Fibroblast of skin of scalp (primary cell): ENCODE measurements at places on chromosomes 1 and 21.

GRCh38 chr1:11245904-11246719 lies 16.2 kb downstream of the MTOR start:
- DNase-seq: no peak

GRCh38 chr1:2194319-2194897 lies at the start of gene FAAP20:
TSS of gene FAAP20 (minus strand) at chr1:2194772. CDS start at chr1:2194749, 23 bp downstream.
- DNase-seq: peak; percentile 75

GRCh38 chr1:87052961-87053360 lies 138.5 kb downstream of the HS2ST1 start:
- no peak for DNase-seq

DNA sequence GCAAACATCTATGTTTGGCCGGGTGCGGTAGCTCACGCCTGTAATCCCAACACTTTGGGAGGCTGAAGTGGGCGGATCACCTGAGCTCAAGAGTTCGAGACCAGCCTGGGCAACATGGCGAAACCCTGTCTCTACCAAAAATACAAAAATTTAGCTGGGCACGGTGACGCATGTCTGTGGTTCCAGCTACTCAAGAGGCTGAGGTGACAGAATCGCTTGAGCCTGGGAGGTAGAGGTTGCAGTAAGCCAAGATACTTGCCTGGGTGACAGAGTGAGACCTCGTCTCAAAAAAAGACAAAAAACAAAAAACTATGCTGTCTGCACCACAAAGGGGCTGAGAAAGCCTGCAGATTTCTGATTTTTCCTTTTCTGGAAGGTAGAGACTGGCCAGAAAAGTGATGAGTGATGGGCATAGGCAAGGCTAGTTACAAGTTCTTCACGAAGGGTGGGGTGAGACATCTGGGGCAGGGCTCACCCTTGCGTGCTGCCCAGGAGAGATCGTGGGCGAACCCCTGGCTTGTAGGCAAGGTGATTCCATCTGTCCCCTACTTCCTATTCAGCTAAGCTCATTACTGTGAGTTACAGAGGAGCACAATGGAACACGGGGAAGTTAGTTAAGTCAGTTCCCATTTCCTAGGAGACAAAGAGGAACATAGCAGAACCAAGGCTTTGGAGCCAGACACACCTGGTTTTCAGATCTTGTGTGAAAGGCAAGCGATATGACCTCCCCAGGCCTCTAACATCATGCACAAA lies 3.2 kb downstream of the SLC2A1 start:
- no peak for DNase-seq

- DNase-seq: peak; percentile 60
These were observed 1.9 kb downstream of the PEAR1 start for GRCh38 chr1:156895455-156895812.

DNA sequence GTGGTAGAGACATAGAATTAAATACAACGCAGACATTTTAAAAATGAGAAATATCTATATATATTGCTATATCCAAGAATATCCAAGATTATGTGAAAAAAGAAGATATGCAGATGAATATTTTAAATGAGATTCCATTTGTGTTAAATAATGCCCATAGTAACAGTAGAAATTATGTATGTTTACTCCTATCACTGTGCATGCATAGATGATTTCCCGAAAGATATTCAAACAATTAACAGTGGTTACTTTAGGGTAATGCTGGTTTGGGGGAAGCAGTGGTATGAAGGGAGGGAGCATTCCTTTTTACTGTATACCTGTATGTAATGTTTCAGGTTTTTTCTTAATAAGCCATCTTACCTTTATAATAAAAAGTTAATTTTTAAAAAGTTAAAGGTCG lies 25.1 kb downstream of the DNTTIP2 start:
- no peak for DNase-seq

- no peak for DNase-seq
These were observed 31.6 kb downstream of the LRP8 start for GRCh38 chr1:53296117-53296749.

GRCh38 chr1:31587720-31588423 lies 11.6 kb downstream of the TINAGL1 start:
- peak; percentile 47 for DNase-seq

- DNase-seq: no peak
These were observed 1.4 kb downstream of the LDLRAD1 start for GRCh38 chr1:54016343-54017282.

- DNase-seq: peak; percentile 42
These were observed 173.0 kb upstream of the UBE2U start for GRCh38 chr1:64030411-64030810.

DNA sequence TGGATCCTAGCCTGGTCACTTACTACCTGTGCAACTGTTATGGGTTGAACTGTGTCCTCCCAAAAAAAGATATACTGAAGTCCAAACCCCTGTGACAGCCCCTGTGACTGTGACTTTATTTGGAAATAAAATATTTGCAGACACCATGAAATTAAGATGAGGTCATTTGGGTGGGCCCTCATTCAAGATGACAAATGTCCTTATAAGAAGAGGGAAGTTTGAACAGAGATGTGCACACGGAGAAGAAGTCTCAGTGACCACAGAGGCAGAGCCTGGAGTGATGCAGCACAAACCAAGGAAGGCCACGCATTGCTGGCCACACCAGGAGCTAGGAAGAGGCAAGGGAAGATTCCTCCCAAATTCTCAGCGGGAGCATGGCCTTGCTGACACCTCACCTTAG lies 249.7 kb upstream of the RUNX1 start:
- DNase-seq: peak; percentile 44

DNA sequence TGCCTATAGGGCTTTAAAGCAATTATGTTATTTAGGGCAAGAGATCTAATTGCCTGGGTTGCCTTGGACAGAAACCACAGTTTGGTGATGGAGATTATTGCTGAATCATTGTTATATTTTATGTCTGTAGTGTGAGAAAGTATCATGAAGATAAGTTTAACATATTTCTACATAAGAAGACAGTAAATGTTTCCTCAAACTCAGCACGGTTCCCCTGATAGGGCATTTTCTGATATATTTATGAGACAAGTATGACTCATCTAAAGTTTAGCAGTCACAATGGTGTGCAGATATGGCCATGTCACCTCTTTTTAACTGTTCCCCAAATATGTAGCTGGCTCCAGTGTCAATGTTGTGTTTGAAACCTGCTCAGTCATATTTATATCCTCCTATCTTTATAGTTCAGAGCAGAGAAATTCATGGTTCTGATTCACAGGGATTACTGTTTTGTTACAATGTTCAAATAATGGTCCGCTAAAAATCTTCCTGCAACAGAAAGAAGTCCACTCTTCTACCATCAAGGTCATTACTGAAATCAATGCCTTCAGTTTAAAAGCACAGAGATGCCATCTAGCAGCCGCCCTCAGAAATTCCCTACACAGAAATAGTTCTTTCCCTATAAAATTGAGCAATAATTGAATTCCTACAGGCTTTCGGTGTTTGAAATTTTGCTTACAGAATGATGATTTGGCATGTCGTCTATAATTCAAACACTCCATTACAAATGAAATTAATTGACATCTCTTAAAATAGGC lies 3.7 kb downstream of the OLFM3 start:
- no peak for DNase-seq

DNA sequence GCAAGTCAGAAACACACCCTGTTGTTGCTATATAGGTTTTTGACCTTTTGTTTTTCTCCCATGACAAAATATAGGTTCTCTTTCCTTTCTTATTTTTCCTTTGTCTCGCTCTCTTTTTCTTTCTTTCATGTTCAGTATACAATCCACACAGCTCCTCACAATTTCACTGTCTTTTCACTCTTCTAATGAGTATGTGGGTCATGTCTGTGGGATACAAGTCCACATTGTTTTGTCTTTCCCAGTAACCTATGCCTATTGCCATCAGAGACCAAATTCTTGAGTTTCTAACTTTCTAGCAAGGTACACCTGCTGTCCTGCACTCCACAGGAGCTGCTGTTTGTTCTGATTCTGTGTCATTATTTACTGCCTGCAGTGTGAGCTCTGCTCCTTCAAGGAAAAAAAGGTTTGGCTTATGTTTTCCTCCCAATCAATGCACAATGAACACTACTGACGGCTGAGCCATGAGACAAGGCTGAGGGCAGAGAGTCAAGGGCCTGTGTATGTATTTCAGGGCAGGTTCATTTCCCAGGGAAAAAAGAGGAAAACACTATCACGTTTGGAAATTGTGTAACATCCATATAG lies 453.8 kb downstream of the NEGR1 start:
- DNase-seq: no peak

DNA sequence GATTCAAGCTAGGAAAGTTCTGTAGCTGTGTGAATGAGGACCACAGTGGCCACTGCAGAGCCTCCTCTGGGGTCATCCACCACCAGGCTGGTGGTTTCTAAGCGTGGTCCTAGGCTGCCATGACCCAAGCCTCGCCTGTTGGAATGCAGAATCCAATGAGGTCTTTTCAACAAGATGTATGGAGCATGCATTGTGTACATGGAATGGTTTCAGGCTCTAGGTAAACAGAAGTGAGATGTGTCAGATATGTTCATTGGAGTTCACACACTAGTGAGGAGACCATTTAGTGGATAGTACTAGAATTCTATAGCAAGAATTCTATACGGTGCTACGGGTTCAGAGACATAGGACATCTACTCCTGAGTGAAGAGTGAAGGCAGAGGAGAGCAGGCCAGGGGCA lies 10.7 kb downstream of the RNU5D-1 start:
- no peak for DNase-seq

DNA sequence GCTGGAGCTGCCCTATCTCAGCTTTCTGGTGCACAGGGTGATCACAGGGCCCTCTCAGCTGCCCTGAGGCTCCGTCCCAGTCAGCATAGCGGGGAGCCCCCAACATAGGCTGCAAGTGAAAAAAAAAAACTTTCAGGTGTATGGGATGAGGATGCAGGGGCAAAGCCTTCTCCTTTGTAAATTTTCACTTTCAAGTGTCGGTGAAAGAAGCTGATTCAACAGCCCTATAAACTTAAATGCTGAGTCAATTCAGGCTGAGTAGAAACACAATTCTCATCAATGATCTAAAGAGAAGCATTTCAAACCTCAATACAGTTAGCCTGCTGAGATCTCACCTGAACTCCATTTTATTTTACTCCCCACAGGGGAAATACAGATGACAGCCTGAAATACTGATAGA lies 171.2 kb downstream of the SEC16B start:
- no peak for DNase-seq

- DNase-seq: no peak
These were observed 13.2 kb downstream of the MEGF6 start for GRCh38 chr1:3598051-3598491.

DNA sequence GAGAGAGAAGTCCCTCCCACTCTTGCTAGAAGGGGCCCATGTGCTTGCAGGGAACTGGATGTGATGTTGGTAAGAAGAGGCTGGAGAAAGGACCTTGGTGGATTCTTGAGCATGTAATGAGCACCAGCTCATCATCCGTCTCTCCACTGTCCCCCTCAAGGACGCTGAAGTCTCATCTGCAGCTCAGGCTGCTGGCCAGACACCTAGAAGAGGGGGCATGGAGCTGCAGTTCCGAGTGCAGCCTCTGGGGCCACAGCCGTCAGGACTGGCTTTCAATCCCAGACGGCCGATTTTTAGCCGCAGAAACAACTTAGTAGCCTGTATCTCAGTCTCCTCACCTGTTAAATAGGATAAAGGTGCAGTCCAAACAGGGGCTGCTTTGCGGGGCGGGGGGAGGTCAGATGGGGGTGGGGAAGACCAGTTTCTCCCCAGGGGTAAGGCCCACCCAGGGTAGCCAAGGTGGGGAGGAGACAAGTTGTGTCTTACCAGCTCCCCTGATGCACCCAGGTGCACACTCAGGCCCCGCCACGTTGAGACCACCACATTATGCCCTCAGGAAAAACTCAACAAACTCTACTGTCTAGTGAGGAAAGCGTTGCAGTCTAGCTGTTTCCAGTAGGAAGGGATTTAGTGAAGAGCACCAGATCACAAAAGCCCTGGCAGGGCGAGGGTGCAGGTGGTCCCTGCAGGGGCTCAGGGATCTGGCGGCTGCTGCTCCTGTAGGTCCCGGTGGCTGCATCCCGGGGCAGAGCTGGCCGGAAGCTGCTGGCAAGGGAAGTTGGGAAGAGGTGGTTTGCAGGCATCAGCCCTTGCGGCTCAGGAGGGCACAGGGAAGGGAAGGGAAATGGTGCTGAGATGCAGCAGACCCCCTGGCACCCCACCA lies 29.5 kb downstream of the LDLRAP1 start:
- peak; percentile 48 for DNase-seq

GRCh38 chr1:221637641-221638041 lies 104.2 kb downstream of the DUSP10 start:
- DNase-seq: peak; percentile 74

DNA sequence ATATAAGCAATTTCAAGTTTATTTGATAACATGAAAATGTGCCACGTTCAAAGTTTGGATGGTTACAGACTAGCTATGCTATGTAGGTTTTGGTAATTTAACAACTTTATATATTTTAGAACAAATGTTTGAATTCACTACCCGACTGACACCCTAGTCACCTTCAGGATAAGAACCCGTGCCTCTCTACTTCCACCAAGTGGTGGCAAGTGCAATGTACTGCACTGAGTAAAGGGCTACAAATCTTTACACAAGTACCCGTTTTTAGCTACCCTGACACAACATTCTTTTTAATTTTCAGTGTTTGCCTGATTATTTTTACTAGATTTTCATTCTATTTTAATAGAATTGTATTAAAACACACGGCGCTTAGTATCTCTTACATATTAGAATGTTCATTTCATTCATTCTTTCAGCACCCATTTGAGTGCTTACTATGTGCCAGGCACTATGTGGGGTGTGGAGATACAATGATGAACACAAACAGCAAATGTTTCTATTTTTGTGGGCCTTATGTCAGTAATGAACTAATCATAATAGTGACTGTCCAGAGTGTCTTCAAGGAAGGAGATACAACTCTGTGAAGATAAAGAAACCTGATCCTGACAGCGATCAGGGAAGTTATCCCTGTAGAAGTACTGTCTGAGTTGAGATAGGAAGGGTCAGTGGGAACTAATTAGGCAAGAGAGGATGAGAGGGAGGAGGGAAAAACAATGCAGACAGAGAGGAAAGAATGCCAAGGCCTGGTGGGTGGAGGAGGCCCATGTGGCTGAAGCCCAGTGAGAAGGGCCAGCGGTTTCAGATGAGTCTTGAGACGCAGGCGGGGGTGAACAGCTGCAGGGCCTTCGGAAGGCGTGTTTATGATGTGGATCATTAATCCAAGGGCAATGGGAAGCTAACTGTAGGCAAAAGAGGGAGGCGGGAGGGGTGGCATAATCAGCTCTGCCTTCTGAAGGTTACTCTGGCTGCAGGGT lies 3.8 kb downstream of the LCA5L start:
- DNase-seq: peak; percentile 48

GRCh38 chr1:244052016-244052727 lies 1.1 kb downstream of the ZBTB18 start:
- no peak for DNase-seq

GRCh38 chr1:5250336-5250735 lies 595.9 kb downstream of the AJAP1 start:
- no peak for DNase-seq

- DNase-seq: peak; percentile 17
These were observed 34.5 kb downstream of the TYW3 start for GRCh38 chr1:74767490-74767889.

- peak; percentile 18 for DNase-seq
These were observed 9.3 kb upstream of the RSRP1 start for GRCh38 chr1:25256578-25256965.

- no peak for DNase-seq
These were observed 38.7 kb downstream of the GPR161 start for GRCh38 chr1:168097921-168098528.

GRCh38 chr1:201740086-201740541 lies 88.8 kb upstream of the IPO9 start:
- no peak for DNase-seq
